HFFc6 (cell line): ENCODE measurements at places on chromosomes 11 and 22. TPM values are rescaled to one million over a fixed set of nuclear protein-coding genes. Genes with fewer than 3 reads are reported as not detected.

MMP8 gene
- total RNA-seq: not detected in 3 replicates

RAG2 gene
- not detected in 3 replicates for total RNA-seq

BATF2 gene
- 0.15 to 0.41 TPM (median 0.22 TPM) in 3 replicates for total RNA-seq

FREY1 gene
- total RNA-seq: 0.37 to 0.73 TPM (median 0.40 TPM) in 3 replicates

TPBGL gene
- total RNA-seq: not detected in 3 replicates

SCN3B gene
- total RNA-seq: not detected in 3 replicates

- DNase-seq: no peak
- H3K36me3 ChIP-seq: no peaks in the 10 kb centered on the region
- H3K27ac ChIP-seq: no peak overlapping the region
- no peak overlapping the region for H3K4me3 ChIP-seq
These were observed 6.1 kb downstream of the MUC5B start for GRCh38 chr11:1228921-1229451.

GRCh38 chr22:21025266-21025665, 7.1 kb downstream of the SLC7A4 start:
- no peaks in the 10 kb centered on the region for H3K36me3 ChIP-seq
- DNase-seq: no peak
- peaks cover 12% of the 10 kb centered on the region for H3K4me1 ChIP-seq
- no peak overlapping the region for H3K27ac ChIP-seq
- H3K27me3 ChIP-seq: peaks cover 3% of the 10 kb centered on the region

DNA sequence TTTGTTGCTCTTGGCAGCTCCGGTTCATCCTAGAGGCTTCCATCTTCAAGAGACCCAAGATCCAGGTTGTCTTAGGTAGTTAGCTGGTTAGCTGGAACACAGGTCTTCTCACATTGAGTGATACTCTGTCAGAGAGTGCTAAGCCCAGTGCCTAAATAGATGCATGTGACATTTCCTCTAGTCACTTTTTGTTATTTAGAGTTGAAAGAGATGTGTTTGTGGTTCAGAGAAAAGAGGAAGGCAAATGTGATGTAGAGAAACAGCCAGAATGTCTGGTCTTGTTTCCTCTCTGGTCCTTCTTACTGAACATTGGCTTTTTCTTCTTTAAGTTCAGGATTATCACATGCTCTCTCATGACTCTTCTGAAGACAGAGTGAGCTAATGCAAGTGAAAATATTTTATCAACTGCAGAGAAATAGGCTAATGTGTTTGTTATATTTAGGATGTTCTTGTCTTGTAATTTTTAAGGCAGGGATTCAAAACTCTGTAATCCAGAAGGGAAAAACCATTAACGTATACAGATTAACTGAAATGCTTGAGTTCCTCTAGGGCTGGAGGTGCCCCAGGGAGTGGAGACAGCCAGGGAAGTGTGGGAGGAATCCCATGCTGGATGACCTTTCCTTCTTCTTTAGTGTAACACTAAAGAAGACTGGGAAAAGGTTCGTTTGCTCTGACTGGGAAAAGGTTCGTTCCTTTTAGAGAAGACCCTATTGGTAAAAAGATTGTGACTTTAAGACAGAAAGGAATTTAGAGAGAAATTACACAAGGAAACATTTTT, 75.4 kb downstream of the SWAP70 start:
- no peak overlapping the region for H3K4me3 ChIP-seq
- H3K36me3 ChIP-seq: peaks cover 59% of the 10 kb centered on the region
- DNase-seq: no peak
- H3K4me1 ChIP-seq: peaks cover 14% of the 10 kb centered on the region

DNA sequence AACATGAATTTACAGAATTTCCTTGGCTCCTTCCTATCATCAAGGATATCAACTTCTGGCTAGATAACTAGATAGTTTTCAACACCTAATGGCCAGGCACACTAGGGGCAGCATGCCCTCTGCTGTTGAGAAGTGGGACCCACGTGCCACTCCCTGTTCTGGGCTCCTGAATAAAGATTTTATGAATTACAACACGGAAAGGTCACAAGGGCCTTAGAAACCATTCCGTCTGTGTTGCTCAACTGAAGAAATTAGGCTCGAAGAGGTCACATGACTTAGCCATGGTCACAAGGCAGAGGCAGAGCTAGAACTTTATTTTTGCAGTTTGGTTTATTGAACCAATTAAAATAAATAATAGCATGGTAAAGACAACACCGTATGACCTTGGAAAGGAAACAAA, 36.0 kb downstream of the PRCP start:
- H3K27ac ChIP-seq: peak overlapping the region; percentile 54
- H3K36me3 ChIP-seq: no peaks in the 10 kb centered on the region
- no peak overlapping the region for H3K4me3 ChIP-seq
- H3K27me3 ChIP-seq: no peaks in the 10 kb centered on the region
- H3K4me1 ChIP-seq: peaks cover 69% of the 10 kb centered on the region

DNA sequence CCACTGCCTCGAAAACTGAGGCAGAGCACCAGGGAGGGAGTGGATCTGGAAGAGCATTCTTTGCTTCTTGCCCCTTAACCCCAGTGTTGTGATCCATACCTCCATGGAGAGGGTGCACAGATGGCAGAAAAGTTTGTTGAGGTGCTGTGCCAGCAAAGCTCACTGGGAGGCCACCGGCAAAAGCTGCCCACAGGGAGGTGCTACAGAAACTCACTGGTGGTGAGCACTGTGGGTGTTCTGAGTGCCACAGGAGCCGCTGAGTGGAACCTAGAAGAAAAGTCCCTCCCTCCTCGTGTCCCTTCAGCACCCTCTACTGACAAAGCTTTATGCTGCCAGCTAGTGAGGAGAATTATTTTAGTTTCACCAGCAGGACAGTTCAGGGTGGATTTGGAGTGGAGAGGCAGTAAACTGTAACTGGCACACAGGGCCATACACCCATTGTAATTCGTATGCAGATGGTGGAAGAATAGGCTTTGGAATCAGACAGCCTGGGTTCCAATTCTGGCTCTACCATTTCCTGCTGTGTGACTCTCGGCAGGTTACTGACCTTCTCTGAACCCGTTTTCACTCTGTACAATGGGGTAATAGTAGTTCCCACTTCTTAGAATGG, 84.6 kb downstream of the SWAP70 start:
- H3K27ac ChIP-seq: peak overlapping the region; percentile 52
- peaks cover 20% of the 10 kb centered on the region for H3K36me3 ChIP-seq
- H3K4me1 ChIP-seq: peaks cover 50% of the 10 kb centered on the region
- no peak overlapping the region for H3K4me3 ChIP-seq

GRCh38 chr11:30549565-30549964, 36.6 kb downstream of the MPPED2 start:
- H3K27me3 ChIP-seq: no peaks in the 10 kb centered on the region
- DNase-seq: no peak
- H3K4me1 ChIP-seq: no peaks in the 10 kb centered on the region
- H3K27ac ChIP-seq: no peak overlapping the region

GRCh38 chr11:72840780-72841179, 26.6 kb downstream of the ATG16L2 start:
- H3K36me3 ChIP-seq: peaks cover 52% of the 10 kb centered on the region
- H3K27ac ChIP-seq: peak overlapping the region; percentile 78
- H3K27me3 ChIP-seq: peaks cover 2% of the 10 kb centered on the region; the same call in 1 of the 2 replicates
- peaks cover 44% of the 10 kb centered on the region for H3K4me1 ChIP-seq

DNA sequence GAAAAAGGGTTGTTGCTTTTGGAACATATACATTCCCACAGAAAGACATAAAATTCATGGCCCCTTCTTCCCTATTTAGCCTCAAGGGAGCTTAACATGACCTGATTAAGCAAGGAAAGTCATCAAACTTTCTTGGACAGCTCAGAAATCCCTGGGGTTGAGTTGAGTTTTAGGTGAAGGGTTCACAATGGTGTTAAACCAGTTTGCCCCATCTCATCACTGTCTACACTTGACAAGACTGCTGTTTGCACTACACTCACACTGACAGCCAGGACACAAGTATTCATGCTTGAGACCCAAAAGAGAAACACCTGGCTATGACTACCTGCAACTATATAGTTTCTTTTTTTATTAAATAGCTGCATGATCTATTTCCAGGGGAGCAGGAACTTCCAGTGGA, 209.8 kb upstream of the TMEM45B start:
- no peak for DNase-seq
- H3K27me3 ChIP-seq: peaks cover 18% of the 10 kb centered on the region
- no peaks in the 10 kb centered on the region for H3K4me1 ChIP-seq
- no peak overlapping the region for H3K4me3 ChIP-seq
- no peaks in the 10 kb centered on the region for H3K36me3 ChIP-seq
- no peak overlapping the region for H3K27ac ChIP-seq

DNA sequence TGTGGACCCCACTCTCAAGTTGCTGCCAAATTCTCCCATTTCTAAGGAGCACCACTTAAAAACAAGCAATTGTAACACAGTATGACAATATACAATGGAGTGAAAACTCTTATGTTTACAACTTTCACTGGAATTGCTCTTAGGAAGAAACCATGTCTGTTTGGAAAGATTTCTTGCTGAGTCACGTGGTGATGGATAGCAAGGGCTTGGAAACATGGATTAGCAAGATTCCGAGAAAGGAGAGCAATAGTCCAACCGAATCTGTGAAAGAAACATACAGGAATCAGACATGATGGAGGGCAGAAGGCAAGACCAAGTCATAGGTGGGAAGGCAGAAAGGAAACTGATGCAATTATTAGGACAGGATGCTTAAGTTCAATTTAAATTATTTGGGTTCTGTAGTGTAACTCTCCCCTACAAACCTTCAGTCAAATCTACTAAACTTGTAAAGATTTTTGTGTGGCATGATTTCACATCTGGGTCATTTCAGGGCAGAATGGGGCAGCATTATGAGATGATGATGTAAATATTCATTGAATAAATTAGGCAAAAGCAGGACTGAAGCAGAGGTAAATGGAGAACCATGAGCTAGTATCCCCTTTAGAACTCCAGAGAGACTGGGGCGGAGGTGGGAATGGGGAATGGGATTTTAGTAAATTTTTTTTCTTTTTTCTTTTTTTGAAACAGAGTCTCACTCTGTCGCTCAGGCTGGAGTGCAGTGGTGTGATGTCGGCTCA, 27.8 kb upstream of the THY1 start:
- no peak for DNase-seq
- peaks cover 16% of the 10 kb centered on the region for H3K4me1 ChIP-seq
- peaks cover 4% of the 10 kb centered on the region; the same call in 1 of the 2 replicates for H3K27me3 ChIP-seq
- H3K36me3 ChIP-seq: no peaks in the 10 kb centered on the region
- no peak overlapping the region for H3K27ac ChIP-seq
- no peak overlapping the region for H3K4me3 ChIP-seq

GRCh38 chr11:46252373-46252914, 25.0 kb upstream of the CREB3L1 start:
- no peaks in the 10 kb centered on the region for H3K36me3 ChIP-seq
- H3K27me3 ChIP-seq: peaks cover 5% of the 10 kb centered on the region
- no peak overlapping the region for H3K4me3 ChIP-seq
- peaks cover 44% of the 10 kb centered on the region for H3K4me1 ChIP-seq
- DNase-seq: no peak

DNA sequence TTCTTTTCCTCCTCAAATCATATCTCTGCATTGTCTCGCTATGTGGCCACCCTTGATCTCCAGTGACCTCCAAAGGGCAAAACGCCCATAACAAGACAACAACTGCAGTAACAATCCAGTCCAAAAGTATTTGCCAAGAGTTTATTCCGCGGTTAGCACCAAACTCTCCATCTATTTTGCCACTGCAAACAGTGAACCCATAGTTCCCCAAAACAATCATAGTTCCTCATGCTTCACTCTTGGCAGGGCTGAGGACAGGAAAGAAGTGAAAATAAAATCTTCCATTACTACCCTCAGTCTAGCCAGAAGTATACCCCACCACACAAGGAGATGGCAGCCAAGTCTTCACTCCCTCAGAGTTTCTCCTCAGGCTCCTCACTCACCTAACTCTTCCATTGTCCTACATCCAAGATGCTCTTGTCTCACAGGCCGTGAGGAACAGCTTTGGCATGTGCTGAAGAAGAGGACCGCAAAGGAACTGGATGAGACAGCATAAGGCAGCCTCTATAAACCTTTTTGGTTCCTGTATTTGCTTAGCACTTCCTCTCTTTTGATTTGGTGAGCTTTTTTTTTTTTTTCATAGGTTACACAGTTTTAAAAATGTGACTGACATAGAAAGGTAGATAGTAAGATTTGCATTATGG, at the start of gene LPXN:
Gene LPXN, minus strand, starts transcription at position 480 of the 644 bp plus-strand sequence. Its CDS starts 84 bp downstream, at position 396.
- H3K27me3 ChIP-seq: no peaks in the 10 kb centered on the region
- peak; percentile 84 for DNase-seq
- peaks cover 63% of the 10 kb centered on the region for H3K4me1 ChIP-seq
- peaks cover 16% of the 10 kb centered on the region for H3K36me3 ChIP-seq
- H3K4me3 ChIP-seq: peak within 1 kb of the TSS; percentile 98

DNA sequence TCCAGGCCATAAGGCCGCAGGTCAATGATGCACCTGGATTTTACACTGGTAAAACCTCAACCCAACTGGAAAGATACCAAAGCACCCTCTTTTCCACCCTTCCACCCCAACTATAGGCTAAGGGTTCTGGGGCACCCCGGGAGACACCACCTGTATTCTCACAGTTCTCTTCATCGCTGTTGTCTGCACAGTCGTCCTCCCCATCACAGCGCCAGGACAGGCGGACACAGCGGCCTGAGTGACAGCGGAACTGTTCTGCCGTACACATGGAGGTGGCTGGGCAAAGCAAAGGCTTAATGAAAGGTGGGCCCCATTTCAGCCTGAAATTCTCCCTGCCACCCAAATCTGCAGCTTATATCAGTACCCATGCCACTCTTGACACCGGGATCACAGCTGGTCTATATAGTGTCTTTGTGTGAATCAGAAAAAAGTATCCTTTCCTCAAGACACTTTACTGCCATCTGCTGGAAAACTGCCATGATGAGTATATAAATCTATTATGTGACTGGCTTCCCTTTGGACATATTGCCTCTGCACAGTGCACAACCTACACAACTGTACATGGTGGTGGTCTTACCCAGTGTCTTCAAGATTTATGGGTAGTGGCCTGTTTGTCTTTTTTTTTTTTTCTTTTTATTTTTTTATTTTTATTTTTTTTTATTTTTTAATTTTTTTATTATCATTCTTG, 21.5 kb downstream of the LRP4 start:
- DNase-seq: peak; percentile 52
- H3K27me3 ChIP-seq: peaks cover 5% of the 10 kb centered on the region
- H3K27ac ChIP-seq: no peak overlapping the region
- H3K4me3 ChIP-seq: no peak overlapping the region
